ENCODE measurements at places on chromosomes 1 and 21. TPM values are rescaled to one million over a fixed set of nuclear protein-coding genes. Genes with fewer than 3 reads are reported as not detected.

MAP1LC3C gene
- not detected for total RNA-seq

MAN1C1 gene
- 24.1 TPM for total RNA-seq

CCDC185 gene
- total RNA-seq, result not detected

CCDC30 gene
- 1.6 TPM for total RNA-seq

ASPM gene
- 75.7 TPM for total RNA-seq

KPRP gene
- total RNA-seq, result not detected

TENT5C gene
- 66.1 TPM for total RNA-seq

CSDE1 gene
- total RNA-seq, result 407 TPM

SPRR2A gene
- not detected for total RNA-seq

All from activated CD4-positive, alpha-beta memory T cell treated with anti-CD3 and anti-CD28 coated beads, Interleukin-2, amount 10 ng/mL, durations not matched to agents 7 days and 5 days (primary cell).